HCT116 (cell line): ENCODE measurements at places on chromosomes 16 and 17.

- no peak for DNase-seq
Observed at GRCh38 chr17:48262982-48263730, 155.6 kb downstream of the SNX11 start.

DNA sequence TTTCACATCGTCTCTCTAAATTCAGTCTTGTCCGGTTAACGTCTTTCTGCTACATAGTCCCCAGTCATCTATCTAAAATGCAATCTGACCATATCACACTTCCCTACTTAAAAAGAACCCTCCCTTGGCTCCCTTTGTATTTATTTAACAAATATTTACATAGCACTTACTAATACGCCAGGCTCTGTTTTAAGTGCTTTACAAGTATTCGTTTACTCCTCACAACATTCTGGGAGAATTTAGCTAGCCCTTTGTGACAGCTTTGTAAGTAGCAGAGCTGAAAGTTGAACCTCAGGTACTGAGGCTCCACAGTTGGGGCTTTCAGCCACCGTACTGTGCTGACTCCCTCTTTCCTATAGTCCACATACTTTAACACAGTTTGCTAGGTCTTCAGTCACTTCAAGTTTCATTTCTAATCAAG lies 9.2 kb downstream of the PAFAH1B1 start:
- no peak for DNase-seq

GRCh38 chr16:55834049-55834448 lies 1.2 kb upstream of the CES1 start:
- no peak for DNase-seq

GRCh38 chr16:57147381-57148221 lies 38.2 kb downstream of the PSME3IP1 start:
- no peak for DNase-seq

DNA sequence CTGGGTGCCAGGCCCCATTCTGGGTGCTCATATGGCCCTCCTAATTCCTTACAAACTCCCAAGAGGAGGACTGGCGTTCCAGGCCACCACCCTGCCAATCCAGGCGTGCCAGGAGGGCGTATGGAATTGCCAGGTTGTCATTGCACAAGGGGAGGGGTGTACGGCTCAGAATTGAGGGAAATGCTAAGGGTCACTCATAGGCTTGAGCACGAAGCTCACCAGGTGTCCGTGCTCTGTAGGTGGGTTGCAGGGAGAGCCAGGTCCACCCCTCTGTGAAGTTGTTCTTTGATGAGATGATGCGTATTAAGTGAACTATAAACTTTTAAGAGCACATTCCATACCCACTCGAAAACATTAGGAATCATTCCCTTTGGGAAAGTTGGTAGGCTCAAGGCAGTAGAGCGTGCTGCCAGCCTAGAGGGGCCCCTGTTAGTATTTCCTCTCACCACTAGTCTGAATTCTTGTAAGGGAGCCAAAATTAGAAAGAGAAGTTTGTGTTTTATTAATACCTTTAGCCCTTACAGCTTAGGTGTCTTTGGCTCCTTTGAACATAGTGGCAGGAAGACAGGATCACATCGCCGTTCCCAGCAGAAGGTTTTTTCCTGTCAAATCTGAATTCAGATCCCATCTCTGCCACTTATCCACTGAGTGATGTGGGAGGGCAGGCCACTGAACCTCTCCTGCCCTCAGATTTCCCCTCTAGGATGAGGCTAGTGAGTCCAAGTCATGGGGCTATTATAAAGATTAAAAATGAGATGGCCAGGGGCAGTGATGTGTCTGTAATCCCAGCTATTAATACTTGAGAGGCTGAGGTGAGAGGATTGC lies 38.7 kb upstream of the NFAT5 start:
- DNase-seq = no peak
